ENCODE measurements at places on chromosomes 13 and 19.

DNA sequence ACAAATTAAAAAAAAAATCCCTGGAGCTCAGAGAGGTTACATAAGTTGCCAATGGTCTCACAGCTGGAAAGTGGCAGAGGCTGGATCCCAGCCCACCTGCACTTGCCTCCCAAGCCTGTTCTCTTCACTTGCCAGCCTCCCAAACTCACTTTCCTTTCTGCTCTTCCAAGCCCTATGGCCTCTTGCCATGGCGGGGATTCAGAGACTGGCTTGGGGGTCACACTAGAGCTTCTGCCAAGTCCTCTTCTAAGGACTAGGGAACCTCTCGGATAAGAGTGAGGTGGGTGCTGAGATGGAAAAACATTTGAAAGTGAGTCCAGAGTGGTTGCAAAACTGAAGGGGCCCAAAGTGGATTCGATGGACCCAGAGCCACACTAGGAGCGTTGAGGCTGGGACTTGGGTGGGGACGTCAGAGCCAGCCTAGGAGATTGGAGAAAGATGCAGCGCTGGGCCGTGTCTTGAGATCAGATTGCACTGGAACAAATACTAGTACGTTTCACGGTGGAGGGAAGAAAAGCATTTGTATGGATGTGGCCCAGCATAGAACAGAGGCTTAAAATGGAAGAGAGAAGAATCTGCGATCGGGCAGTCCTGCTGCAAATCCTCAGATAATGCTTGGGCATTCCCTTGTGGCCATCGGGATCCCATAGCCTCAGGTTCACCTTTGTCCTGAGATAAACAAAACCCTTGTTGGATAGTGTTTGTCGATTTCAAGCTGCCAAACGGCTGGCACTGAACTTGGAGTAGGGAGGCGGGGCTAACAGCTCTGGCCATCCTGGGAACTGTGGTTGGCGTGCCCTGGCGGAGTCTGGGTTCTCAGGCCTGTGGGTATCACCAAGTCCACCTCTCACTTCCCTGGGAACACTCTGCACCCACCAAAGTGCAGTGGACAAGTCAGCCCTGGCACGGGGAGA is 84.8 kb downstream of the ING1 start:
- no peak for DNase-seq

GRCh38 chr19:38815059-38816001 is 2.6 kb upstream of the LGALS4 start:
- DNase-seq: no peak

DNA sequence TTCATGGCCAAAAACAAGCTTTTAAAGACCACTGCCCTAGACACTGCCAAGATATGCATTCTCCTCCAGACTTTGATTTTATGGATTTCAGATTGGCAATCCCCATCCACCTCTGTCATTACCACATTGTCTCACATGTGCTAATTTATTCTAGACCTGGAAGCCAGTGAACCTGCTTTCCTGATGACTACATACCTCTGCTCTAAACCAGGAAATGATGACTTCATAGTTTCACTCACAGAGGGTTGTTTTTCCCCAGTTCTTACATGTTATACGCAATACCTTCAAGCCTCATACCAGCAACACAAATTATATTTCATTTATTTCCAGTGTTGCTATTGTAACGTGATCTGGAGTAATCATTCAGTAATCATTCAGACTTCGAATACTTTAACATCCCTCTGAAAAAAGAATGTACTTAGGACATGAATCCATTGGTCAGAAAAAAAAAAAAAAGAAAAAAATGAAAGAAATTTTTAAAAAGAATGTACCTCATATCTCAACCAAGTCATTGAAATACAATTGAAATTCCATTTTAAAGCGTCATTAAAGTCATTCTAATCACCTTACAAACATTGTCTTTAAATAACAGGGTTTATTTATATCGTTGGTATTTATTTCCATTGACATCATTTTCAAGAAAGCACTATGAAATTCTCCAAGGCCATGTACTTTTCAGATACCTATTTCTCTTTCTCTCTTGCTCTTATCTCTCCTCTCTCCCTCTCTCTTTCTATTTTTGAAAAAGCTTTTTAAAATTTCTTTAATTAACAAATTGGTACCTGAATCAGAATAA is 33.4 kb upstream of the KLF5 start:
- DNase-seq: no peak

DNA sequence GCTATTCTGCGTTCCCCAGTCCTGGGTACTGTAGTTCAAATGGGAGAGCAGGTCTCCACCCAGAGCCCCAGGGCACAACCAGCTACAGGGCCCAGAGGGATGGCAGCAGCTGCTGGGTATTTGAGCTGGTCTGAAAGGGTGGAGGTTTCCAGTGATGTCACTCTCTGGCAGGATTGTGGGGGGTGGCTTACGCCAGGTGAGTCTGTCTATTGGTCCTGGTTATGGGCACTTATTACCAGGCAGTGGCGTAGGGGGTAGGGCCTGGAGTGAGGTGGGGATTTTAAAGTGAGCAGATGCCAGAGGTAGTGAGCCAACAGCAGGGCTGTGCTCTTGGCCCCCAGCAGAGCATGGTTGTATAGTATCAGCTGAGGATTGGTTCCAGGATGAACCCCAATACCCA is 6.2 kb downstream of the RPS19 start:
- DNase-seq: no peak

GRCh38 chr13:111474136-111475002 is 153.9 kb downstream of the TEX29 start:
- DNase-seq: peak; percentile 81

GRCh38 chr19:29096896-29097295 is 116.1 kb downstream of the UQCRFS1 start:
- no peak for DNase-seq

DNA sequence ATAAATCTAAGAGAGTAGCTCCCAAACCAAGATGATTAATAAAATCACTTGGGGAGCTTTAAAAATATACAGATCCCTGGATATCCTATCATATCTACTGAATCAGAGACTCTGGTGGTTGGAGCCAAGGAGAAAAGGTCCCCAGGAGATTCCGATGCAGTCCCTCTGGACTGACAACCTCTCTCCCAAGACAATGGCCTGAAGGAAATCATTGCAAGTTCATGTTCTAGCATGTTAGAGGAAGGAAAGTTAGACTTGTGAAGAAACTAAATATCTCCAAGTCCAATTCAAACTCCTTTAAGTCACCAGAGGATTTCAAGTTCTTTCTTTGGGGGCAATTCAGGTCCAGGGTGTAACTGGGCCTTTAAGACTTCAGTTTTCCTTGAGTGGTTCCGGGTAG is 84.7 kb upstream of the MEDAG start:
- DNase-seq: no peak

DNA sequence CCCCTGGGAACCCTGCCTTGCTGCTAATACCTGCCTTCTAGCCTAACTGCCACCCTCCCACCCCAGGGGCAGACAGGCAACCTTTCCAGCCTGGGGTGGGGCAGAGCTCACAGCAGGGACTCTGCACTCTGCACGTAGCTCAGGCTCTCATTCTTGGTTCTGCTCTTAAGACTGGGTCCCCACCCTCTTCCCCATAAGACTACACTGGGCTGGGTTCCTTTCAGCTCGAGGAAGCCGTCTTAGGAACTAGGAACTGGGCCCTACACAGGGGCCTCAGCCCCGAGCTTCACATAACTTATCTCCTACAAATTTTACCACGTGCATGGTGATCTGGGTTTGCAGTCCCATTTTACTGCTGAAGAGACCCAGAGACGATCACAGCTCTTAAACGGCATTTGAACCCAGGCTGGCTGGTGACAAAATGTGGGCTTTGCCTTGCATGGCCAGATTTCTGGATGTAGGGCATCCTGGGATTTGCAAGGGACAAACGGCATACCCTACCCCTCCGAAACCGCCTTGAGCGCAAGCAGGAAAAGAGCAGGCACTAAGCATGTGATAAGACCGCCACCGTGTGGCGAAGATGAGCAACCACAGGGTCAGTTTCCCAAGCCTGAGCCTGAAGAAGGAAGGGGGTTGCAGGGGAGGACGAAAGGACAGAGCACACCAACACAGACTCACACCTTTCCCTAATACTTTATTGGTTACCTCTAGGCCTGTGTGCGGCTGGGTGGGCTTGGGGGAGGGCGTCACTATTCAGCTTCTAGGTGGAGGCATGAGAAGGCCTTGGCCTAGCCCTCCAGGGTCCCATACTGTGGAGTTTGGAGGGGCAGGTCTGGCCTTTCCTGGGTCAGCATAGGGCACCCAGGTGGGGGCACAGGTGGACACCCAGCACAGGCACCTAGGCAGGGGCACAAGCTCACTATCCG is 5.1 kb downstream of the JUNB start:
- peak; percentile 68 for DNase-seq

DNA sequence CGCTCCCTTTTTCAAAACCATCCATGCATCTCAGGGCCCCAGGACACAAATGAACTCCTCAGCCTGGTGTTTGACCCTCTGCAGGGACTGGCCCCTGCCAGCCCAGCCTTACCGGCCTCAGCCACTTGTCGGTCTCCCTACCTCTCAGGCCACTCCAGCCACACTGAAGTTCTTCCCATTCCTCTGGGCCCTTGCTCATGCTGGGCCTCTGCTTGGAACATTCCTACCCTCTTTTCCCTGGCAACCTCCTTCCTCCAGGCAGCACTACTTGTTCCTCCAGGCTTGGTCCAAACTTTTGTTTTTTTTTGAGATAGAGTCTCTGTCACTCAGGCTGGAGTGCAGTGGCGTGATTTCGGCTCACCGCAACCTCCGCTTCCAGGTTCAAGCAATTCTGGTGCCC is 7.6 kb upstream of the EGLN2 start:
- DNase-seq: no peak

- DNase-seq: no peak
Measured at GRCh38 chr13:41017817-41018601, 1.1 kb downstream of the ELF1 start.

DNA sequence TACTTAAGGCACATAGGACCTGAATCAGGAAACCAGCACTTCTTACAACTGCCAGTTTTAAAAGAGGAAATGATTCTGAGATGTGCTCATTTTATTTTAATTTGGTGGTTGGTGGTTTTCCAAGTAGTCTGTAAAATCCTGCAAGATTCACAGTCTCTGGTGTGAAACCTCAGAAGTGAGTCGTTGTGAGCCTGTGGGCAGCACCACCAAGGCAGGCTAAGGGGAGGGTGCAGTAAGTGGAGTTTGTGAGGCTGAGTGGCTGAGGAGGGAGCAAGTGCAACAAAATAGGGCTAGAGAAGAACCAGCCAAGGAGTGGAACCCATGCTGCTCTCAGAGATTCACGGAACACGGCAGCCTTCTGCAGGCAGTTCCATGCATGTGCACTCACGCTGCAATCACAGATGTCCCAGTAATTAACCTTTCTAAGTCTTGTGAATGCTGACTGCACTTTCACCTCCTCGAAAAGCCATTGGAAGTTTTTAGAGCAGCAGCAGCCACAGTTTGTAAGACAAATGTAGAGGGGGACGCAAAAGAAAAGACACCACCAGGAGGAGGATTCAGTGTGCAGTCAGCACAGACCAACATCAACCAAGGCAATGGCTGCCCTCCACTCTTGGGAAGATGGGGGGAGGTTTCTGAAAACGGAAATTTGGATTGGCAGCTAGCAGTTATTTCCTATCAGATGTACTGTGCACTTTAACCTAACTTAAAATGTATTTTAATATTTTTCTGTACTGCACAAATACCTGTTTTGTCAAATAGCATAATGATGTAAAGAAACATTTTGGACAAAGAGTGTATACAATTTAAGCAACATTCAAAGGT is 44.9 kb downstream of the ESD start:
- DNase-seq: no peak

- no peak for DNase-seq
Measured at GRCh38 chr13:94033098-94033497, 446.4 kb downstream of the DCT start.

DNA sequence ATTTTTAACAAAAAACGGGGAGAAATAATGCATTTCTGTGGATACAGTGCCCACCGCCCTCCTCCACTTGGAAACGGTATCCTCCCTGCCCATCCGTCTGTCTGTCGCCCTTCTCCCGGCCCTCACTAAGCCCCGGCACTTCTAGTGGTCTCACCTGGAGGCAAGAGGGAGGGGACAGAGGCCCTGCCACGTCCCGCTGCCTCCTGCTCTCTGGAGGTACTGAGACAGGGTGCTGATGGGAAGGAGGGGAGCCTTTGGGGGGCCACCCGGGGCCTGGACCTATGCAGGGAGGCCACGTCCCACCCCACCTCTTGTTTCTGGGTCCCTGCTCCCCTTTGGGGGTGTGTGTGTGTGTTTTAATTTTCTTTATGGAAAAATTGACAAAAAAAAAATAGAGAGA is 3.0 kb upstream of the HAMP start:
- no peak for DNase-seq

- no peak for DNase-seq
Measured at GRCh38 chr13:112703449-112704284, 13.8 kb downstream of the ATP11A start.

- no peak for DNase-seq
Measured at GRCh38 chr13:24153979-24154701, 6.4 kb upstream of the SPATA13 start.

GRCh38 chr13:79413521-79413920 is 7.5 kb upstream of the RBM26 start:
- no peak for DNase-seq

DNA sequence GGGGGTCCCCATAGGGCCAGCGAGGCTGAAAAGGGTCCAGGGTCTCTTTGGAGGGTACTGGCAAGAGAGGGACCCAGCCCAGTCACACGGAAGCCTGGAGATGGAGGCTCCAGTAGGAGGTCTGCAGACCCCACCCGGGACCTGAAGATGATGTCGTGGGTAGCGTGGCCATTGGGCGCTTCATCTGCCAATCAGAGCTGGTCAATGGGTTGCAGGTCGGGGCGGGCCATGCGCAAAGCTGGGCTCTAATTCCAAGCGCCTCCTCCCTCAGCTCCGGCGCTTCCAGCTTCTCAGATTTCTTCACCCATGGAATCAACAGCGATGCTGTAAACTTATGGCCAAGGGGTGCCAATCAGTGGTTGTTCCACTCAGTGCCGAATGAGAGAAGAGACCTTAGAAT is 10.9 kb downstream of the SIGLEC12 start:
- no peak for DNase-seq

- no peak for DNase-seq
Measured at GRCh38 chr13:24452044-24452443, 60.5 kb downstream of the PARP4 start.

DNA sequence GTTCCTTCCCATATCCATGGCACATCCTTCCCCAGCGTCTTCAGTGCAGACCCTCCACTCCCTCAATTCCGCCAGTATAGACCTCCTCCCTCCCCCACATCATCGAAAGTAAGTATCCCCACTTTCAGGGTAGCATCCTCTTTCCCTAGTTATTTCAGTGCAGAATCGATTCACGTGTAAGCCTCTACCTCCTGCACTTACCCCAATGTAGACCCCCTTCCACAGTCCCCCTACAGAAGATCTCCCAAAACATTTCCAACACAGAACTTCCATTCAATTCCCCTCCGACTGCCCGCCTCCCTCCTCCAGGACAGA is 664 bp downstream of the IRF3 start:
- DNase-seq: no peak

Measured in NCI-H1092 (cell line).